Liver (tissue), 10 donors: ENCODE measurements at places on chromosomes 12 and 14. TPM values are rescaled to one million over a fixed set of nuclear protein-coding genes. Genes with fewer than 3 reads are reported as not detected.

DNA sequence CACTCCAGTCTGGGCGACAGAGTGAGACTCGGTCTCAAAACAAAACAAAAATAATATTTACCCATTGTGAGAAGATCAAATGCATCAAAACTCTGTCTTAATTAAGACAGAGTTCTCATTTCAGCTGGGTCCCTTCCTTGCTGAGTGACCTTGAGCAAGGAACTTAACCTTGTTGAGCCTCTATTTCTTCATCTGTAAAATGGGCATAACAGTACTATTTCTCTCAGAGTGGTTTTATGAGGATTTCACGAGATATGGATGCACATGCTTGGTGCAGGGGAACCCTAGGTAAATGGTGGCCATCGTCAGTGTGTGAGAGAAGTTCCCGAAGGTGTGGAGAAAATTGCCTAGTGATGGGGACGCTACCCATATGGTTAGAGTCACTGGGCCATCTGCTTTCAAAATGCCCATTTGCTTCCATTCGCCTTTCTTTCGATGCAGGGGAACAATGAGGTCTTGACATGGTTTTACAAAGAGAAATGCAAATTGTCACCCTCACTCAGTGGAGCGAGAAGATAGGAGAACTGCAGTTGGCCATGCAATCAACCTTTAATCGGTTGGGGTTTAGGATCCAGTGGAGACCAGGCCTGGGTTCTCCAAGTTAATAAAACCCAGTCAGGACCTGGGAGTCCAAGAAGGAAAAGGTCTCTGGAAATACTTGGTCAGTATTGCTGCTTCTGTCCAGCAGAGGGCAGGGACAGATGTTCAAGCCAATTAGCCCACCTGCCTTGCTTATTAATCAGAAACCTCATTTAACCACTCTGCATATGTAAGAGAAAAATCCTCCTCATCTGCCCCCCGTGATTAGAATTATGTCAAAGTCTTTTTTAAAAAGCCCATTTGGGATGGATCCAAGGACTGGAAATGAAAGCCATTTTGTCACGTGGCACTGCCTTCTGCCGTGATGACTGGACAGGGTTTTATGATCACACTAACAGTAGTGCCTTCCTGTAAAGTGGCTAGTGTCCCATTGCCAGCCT, 37.2 kb downstream of the CFAP251 start:
- DNase-seq = no peak

ANKRD33 gene
- not detected for total RNA-seq

DNA sequence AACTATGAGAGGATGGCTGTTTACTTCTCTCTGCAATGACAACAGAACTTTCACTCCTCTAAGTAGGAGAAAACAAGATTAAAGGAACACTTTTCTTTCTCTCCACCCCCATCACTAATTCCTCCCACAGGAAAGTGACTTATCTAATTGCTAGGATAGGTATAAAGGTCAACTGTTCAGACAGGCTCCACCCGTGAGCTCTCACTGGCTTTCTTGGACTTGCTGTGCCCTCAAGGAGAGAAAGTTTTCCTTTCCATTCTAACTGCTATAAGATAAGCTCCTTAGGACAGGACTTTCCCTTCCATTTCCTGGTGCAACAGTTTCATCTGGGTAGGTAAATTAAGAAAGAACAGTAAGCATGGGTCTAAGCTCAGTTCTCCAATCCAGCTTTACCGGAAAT, 4.8 kb downstream of the SLC41A2 start:
- no peak for DNase-seq

- DNase-seq = no peak
Observed at GRCh38 chr14:95935228-95935822, 58.7 kb downstream of the TUNAR start.

TRHDE gene
- total RNA-seq = 0.14 TPM

- no peak for DNase-seq
Observed at GRCh38 chr12:40446385-40446784, 221.6 kb downstream of the LRRK2 start.

VRK1 gene
- total RNA-seq = 4.3 TPM

DNA sequence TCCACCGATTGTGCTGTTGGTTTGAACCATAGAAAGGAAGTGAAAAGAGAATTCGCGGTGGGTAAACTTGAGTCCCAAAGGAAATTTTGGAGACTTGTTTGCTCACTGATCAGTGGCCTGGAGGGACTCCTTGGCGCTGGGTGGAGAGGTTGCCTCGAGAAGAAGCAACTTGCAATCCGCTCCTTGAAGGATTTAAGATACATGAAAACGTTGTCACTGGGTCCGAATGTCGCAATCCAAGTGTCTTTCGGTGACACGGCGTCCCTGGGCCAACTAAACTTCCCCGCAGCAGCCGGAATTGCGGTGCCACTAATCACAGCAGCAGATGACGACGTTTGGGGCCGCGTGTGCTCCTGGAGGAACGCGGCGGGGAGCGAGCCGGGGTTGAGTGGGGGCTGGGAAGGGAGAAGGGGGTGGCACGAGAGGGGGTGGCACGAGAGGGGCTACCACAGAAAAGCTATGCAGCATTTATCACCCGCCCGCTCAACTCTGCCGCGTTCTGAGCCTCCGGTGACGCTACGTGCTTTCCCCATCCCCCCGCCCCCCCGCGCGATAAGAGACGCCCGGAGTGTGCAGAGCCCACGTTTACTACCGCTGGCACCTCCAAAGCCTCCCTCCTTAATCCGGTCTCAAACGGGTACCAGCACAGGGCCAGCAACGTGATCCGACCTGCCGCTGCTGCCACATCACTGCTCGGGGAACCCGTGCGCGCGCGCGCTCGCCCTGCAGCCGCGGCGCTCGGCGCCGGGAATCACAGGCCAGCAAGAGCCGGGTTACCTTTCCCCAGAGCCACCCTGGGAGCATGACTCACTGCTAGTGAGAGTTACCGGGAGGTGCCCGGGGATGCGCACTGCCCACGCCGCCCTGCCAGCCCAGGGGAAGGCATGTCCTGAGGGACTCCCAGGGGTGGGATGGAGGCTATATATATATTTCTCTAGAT, 833 bp upstream of the BHLHE41 start:
- DNase-seq = no peak

DNA sequence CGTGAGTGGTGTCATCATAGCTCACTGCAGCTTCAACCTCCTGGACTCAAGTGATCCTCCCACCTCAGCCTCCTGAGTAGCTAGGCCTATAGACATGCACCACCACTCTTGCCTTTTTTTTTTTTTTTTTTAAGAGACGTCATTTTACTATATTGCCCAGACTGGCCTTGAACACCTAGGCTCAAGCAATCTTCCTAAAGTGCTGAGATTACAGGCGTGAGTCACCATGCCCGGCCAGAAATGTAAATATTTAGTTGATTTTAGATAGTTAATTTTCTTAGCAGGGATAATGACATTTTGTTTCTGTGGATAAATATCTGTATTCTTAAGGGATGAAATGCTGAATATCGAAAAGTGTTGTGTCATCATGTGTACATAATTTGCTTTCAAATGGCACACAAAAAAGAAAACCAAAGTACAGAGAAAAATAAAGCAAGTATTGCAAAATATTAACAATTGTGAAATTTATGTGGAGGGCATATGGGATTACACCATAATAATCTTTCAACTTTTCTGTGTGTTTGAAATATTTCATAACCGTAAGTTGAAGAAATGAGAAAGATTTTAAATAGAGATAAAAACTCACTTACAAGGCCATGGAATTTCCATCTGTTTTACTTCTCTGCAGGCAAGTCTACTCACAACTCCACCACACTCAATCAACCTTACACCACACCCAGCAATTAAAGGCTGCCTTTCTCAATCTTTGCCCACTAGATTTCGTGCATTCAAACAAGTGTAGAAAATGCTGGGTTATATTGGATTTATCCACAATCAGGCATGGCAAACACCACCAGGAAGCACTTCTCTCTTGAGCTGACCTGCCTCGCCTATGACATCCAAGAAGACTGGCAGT, 93.7 kb downstream of the SPTSSA start:
- no peak for DNase-seq

DNA sequence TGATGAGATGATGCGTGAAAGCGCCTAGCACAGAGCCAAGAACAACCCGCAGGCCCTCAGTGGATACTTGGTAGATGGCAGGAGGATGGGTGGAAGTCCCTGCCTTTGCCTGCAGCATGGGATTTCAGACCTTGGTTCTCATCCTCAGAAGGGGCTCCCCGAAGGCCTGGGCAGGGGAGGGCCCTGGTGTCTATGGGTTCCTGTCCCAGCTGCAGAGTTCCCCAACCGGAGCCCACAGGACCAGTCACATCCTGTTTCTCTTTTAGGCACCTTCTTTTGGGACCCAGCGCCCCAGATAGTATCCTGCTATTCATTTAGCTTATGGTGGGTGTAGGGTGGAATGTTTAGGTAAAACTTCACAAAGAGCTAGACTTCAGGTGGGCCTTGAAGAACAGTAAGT, 55.5 kb downstream of the CALM1 start:
- DNase-seq = no peak

DNA sequence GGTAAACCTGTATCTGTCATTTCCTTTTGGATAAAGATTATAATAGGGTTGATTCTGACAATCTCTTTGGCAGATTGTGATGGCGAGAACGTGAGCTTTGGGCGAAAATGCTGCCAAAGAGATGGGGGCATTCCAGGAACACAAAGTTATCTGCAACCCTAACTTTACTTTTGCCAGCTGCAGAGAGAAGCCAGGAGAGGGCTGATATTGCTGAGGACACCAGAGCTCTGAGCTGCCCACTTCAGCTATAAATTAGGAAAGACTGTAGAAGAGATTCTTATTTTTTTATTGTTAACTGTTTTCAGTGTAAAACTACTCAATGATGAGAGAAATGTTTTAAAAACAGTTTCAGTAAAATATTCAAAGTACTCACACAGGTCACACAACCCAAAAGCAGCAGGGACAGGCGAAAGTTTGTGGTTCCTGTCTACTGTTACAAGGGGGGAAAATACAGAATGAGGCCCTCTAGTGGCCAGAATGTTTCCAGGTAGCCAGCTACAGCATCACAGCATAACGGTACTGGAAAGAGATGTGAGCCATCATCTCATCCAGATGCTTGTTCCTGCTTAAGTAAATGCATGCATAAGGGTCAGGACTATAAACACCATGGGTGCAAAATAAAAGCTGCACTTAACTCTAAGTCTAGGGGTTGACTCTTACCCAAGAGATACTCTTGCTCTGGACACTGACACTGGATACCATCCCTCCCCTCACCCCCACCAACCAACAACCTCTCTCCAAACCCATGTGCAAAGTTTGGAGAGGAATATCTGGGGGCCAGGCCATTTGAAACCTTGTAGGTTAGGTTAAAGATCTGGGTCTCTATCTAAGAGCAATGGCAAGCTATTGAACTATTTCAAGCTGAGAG, 498.4 kb downstream of the RMST start:
- DNase-seq = no peak

KRT71 gene
- total RNA-seq = not detected

GRCh38 chr14:54453252-54453651, 12.1 kb upstream of the CNIH1 start:
- no peak for DNase-seq

GRCh38 chr14:89855961-89856656, 98.4 kb downstream of the EFCAB11 start:
- no peak for DNase-seq

AGAP2 gene
- 1.7 TPM for total RNA-seq

DNA sequence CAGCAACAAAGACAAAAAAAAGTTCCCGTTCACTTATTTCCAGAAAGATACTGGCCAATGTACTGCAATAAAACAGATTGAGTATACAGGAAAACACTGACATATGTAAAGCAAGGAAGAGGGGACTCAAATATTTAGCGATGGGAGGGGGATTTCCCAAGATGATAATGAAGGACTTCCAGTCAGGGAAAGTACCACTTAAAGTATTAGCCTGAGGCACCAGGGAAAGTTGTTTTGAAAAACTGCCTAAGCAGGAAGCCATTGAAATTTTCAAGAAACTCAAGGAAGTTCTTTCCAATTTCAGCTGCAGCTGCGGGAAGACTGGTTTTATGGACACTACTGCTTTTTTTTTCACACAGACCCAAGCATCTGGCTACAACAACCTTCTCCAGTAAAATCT, 1007.4 kb upstream of the NOVA1 start:
- no peak for DNase-seq

PLBD1 gene
- total RNA-seq = 3.8 TPM

RND1 gene
- 8.5 TPM for total RNA-seq

TMEM132D gene
- 0.14 TPM for total RNA-seq

DNA sequence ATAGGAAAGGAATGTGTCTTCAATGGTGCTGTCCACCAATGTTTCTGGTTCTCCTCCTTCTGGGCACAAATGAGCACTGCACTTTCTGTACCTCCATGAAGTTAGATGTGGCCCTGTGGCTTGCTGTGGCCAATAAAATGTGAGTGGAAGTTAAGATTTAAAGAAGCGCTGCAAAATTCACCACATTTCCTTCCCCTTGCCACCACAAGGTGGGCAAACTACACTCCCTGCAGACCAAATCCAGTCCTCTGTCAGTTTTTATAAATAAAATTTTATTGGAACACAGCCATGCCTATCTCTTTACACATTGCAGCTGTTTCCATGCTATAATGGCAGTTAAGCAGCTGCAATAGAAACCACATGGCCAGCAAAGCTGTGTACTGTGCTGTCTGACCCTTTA, 141.4 kb upstream of the TMPO start:
- no peak for DNase-seq
